ENCODE measurements at places on chromosomes 13 and 19.

- no peak for DNase-seq
These were observed 11.1 kb upstream of the PLIN3 start for GRCh38 chr19:4878491-4878968.

- DNase-seq = no peak
These were observed 68.8 kb downstream of the COL4A1 start for GRCh38 chr13:110237875-110238817.

- peak; percentile 59 for DNase-seq
These were observed 3.6 kb downstream of the ZIC5 start for GRCh38 chr13:99967869-99968520.

- DNase-seq = no peak
These were observed 38.3 kb upstream of the C19orf12 start for GRCh38 chr19:29753190-29753933.

DNA sequence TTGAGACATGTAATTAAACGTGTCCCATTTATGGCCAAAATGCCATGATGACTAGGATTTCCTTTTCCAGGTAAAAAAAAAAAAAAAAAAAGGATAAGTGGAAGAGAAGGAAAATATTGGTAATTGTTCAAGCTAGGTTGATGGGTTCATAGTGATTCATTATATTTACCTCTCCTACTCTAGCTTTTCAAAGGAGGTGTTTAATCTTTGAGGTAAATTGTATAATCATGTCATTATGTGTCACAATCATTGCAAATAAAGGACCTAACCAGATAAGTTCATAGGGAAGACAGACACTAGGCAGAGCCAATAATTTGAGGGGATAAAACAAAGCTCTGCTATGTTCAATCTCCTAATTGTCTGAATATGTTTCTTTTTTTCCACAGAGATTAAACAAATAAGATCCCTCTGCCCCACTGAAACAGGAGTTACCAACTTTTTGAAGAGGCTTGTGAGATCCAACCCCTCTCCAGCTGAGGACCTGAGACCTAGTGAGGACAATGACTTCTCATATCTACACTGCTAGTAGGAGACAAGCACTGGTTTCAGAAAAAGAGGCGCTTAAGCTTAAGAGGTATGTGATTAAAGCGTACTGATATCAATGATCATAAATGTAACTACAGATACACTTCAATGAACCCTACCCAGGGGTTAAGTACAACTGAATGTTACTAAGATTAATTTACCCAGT is 61.4 kb downstream of the USP12 start:
- no peak for DNase-seq

- DNase-seq = peak; percentile 52
These were observed 18.7 kb downstream of the MLLT1 start for GRCh38 chr19:6260912-6261650.

GRCh38 chr13:30266756-30267155 is 40.6 kb downstream of the KATNAL1 start:
- no peak for DNase-seq

GRCh38 chr13:64591971-64592370 is 2638.2 kb downstream of the PCDH9 start:
- DNase-seq = peak; percentile 55

- DNase-seq = no peak
These were observed 44.0 kb downstream of the CCDC70 start for GRCh38 chr13:51905787-51906186.

GRCh38 chr13:112820318-112820717 is 130.5 kb downstream of the ATP11A start:
- no peak for DNase-seq

Data from choroid plexus epithelial cell (primary cell).